ENCODE measurements at places on chromosomes 11 and 22. TPM values are rescaled to one million over a fixed set of nuclear protein-coding genes. Genes with fewer than 3 reads are reported as not detected.

DNA sequence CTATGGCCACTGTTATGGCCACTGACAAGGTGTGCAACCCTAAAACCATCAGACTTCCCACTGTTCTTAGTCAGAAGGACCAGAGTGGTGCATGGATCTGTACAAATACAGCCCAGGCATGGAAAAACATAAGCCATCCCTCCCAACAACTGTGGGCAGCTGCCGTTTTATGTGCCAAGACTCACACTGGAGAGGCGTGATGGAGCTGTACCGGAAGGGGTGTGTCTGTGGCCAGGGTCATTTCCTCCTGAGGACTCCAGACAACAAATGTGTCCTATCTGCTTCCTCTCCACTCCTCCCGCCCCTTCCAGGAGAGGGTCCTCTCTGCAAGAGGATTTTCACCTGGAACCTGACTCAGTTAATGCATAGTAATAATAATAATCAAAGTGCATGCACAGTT is 29.5 kb downstream of the KCNJ1 start:
- H3K4me1 ChIP-seq, result no peaks in the 10 kb centered on the region
- peaks cover 15% of the 10 kb centered on the region for H3K27me3 ChIP-seq
- H3K27ac ChIP-seq, result no peak overlapping the region
- no peak for DNase-seq
- no peaks in the 10 kb centered on the region for H3K36me3 ChIP-seq
- no peak overlapping the region for H3K4me3 ChIP-seq

- DNase-seq, result no peak
- H3K4me1 ChIP-seq, result peaks cover 24% of the 10 kb centered on the region
- H3K27me3 ChIP-seq, result no peaks in the 10 kb centered on the region
- H3K4me3 ChIP-seq, result no peak overlapping the region
Observed at GRCh38 chr11:18384157-18384641, 10.2 kb upstream of the LDHA start.

The VSTM5 gene
- total RNA-seq, result not detected

- no peaks in the 10 kb centered on the region for H3K4me1 ChIP-seq
- no peak for DNase-seq
- peaks cover 27% of the 10 kb centered on the region for H3K36me3 ChIP-seq
- H3K27me3 ChIP-seq, result no peaks in the 10 kb centered on the region
- H3K27ac ChIP-seq, result no peak overlapping the region
Observed at GRCh38 chr22:26462641-26463040, 20.9 kb downstream of the HPS4 start.

DNA sequence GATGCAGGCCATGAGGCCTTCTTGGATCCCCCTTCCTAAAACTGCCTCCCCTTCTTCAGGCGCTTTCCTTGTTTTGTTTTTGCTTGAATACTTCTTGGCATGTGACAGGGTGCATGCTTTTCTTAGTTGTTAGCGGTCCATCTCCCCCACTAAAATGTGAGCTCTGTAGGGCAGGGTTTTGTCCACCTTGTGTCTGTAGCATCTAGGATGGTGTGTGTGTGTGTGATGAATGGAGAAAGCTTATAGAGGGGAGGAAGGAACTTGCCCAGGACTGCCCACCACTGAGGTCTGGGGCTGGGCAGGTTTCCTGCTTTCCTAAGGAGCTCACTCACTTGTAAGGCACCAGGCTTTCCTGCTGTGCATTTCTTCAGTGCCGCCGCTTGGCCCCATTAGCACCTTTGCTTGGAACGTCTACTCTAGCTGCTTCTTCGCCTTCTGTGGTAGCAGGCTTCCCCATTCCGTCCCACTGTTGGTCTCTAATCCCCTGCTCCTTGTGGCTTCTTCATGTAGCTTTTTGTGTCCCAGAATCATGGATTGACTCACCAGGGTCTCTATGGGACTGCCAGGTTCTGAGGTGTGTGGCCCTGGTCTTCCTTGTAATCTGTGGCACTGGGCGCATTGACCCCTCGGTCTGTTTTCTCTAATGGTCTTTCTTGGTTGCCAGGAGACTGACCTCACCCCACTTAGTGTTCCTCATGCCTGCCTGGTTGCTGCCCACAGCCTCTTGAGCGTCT is 3.3 kb downstream of the DGCR8 start:
- H3K4me3 ChIP-seq, result no peak overlapping the region
- H3K4me1 ChIP-seq, result peaks cover 13% of the 10 kb centered on the region
- H3K36me3 ChIP-seq, result peaks cover 27% of the 10 kb centered on the region
- DNase-seq, result no peak
- no peak overlapping the region for H3K27ac ChIP-seq

The ADM gene
- total RNA-seq, result 87.2 TPM

DNA sequence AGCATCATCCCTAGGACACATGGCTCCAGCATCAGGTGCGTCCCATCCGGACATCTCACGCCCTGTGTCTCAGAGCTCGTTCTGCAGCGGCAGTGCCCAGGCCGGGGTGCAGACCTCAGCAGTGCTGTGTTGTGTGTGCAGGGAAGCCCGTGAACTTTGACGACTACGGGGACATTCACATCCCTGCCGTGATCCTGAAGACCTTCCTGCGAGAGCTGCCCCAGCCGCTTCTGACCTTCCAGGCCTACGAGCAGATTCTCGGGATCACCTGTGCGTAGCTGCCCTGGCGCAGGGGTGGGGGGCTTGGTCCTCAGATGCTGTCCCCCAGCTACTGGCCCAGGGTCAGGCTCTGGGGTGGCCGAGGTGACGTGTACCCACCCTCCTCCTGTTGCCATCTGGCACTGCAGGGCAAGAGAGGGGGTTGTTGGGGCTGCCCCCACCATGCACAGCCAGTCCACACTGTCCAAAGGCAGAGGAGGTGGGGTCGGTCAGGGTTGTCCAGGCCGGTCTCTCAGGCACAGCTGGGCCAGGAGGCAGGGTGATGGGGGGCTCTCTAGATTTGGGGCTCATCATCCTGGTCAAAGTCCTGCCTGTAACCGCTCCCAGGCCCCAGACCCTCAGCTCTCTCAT is 96.5 kb downstream of the ARHGAP8 start:
- H3K27ac ChIP-seq, result no peak overlapping the region
- no peaks in the 10 kb centered on the region for H3K27me3 ChIP-seq
- no peaks in the 10 kb centered on the region for H3K4me1 ChIP-seq
- peaks cover 4% of the 10 kb centered on the region for H3K36me3 ChIP-seq
- H3K4me3 ChIP-seq, result no peak overlapping the region

DNA sequence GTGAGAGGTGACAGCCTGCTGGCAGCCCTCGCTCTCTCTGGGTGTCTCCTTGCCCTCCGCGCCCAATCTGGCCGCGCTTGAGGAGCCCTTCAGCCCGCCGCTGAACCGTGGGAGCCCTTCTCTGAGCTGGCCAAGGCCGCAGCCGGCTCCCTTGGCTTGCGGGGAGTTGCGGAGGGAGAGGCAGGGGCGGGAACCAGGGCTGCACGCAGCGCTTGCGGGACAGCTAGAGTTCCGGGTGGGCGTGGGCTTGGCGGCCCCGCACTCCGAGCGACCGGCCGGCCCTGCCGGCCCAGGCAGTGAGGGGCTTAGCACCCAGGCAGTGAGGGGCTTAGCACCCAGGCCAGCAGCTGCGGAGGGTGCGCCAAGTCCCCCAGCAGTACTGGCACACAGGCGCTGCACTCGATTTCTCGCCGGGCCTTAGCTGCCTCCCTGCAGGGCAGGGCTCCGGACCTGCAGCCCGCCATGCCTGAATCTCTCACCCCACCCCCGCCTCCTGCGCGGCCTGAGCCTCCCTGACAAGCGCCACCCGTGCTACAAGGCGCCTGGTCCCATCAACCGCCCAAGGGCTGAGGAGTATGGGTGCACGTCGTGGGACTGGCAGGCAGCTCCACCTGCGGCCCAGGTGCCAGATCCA is 1526.1 kb downstream of the FAM181B start:
- H3K27me3 ChIP-seq, result no peaks in the 10 kb centered on the region
- DNase-seq, result no peak
- H3K4me3 ChIP-seq, result no peak overlapping the region
- no peaks in the 10 kb centered on the region for H3K36me3 ChIP-seq
- no peaks in the 10 kb centered on the region for H3K4me1 ChIP-seq
- H3K27ac ChIP-seq, result no peak overlapping the region

DNA sequence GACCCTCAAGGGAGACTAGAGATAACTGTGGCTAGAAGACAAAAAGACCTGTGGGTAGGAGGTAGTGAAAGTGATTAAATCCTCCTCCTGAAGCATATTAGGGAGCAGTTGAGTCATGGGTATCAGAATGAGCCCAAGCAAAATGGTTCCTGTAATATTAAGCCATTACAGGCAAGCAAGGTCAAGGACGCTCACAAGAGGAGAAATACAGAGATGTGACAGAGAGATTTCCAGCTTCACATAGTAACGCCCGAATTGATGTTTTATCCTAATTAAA is 77.7 kb downstream of the FAM76B start:
- H3K27ac ChIP-seq, result no peak overlapping the region
- DNase-seq, result no peak
- no peaks in the 10 kb centered on the region for H3K4me1 ChIP-seq
- no peak overlapping the region for H3K4me3 ChIP-seq
- peaks cover 23% of the 10 kb centered on the region for H3K27me3 ChIP-seq

GRCh38 chr11:9849389-9849788 is 185.5 kb downstream of the SWAP70 start:
- H3K27me3 ChIP-seq, result no peaks in the 10 kb centered on the region
- H3K4me3 ChIP-seq, result no peak overlapping the region
- H3K4me1 ChIP-seq, result no peaks in the 10 kb centered on the region
- no peak overlapping the region for H3K27ac ChIP-seq
- no peaks in the 10 kb centered on the region for H3K36me3 ChIP-seq
- no peak for DNase-seq

GRCh38 chr11:102438311-102439062 is 14.1 kb downstream of the TMEM123 start:
- H3K4me3 ChIP-seq, result no peak overlapping the region
- no peak overlapping the region for H3K27ac ChIP-seq
- no peaks in the 10 kb centered on the region for H3K27me3 ChIP-seq
- no peak for DNase-seq
- H3K36me3 ChIP-seq, result peaks cover 7% of the 10 kb centered on the region

The VPREB3 gene
- total RNA-seq, result 2.4 TPM

DNA sequence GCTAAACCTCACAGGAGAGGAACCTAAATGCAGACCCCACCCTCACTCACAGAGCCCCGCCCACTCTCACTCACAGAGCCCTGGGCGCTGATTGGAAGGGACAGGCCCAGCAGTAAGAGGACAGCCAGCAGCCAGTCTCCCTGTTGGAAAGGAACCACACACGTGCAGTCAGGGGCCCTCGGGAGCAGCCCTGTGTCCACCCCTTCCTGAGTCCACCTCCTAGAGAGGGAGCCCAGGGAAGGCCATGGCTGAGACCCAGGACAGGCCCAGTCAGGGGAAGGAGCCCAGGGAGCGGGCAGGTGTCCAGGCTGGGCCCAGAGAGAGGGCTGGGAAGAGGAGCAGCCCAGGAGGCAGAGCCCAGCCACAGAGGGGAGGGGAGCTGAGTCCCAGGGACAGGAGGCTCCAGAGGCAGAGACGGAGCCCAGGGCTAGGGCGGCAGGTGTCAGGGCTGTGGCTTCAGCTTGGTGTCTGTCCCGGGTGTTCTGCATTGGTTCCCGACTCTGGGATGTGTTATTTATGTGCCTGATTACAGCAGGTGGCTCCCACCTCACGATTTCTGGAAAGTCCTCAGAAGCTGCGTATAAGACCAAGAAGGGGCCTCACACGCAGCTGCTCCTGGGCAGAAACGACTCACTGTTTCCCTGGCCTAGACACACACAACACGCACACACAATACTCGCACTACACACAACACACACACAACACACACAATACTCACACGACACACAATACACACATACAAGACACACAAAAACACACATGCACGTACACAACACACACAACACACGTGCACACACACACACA is 9.0 kb upstream of the APOBEC3H start:
- H3K4me1 ChIP-seq, result peaks cover 6% of the 10 kb centered on the region
- no peaks in the 10 kb centered on the region for H3K27me3 ChIP-seq
- DNase-seq, result no peak

The ABCC8 gene
- total RNA-seq, result 0.39 TPM

The UCP2 gene
- total RNA-seq, result 20.4 TPM

The PITPNB gene
- total RNA-seq, result 82.6 TPM

- H3K27ac ChIP-seq, result no peak overlapping the region
- no peak overlapping the region for H3K4me3 ChIP-seq
- peaks cover 10% of the 10 kb centered on the region for H3K4me1 ChIP-seq
Observed at GRCh38 chr11:64582885-64583284, 8.1 kb upstream of the SLC22A12 start.

- 0 out of 2 replicates have a peak, but pooled peaks cover 3% of the 10 kb centered on the region for H3K4me1 ChIP-seq
- H3K27ac ChIP-seq, result no peak overlapping the region
- H3K27me3 ChIP-seq, result peaks cover 39% of the 10 kb centered on the region
- no peak overlapping the region for H3K4me3 ChIP-seq
- DNase-seq, result no peak
Observed at GRCh38 chr22:22855617-22856308, 31.9 kb upstream of the IGLL5 start.

The OR8B4 gene
- not detected for total RNA-seq

- H3K36me3 ChIP-seq, result no peaks in the 10 kb centered on the region
- no peak overlapping the region for H3K4me3 ChIP-seq
- peaks cover 76% of the 10 kb centered on the region for H3K27me3 ChIP-seq
- H3K27ac ChIP-seq, result no peak overlapping the region
- no peak for DNase-seq
- peaks cover 24% of the 10 kb centered on the region for H3K4me1 ChIP-seq
Observed at GRCh38 chr11:114162719-114163123, 103.2 kb downstream of the ZBTB16 start.

The SCT gene
- total RNA-seq, result not detected

The TTC28 gene
- 0.12 TPM for total RNA-seq

DNA sequence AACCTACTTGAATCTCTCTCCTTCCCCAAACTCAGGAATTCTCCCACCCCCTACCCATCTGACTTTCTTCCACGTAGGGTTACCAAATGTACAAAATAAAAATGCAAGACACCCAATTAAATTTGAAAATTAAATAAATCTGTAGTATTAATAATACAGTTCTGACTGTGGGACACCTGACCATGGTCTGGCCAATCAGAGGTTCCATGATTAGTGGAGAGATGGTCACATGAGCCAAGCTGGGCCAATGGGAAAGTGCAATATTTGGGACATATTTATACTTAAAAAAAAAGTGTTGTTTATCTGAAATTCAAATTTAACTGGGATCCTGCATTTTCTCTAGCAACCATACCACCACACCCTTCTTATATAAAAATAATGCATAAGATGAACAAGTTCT is 29.8 kb upstream of the ASPHD2 start:
- no peak overlapping the region for H3K27ac ChIP-seq
- H3K4me1 ChIP-seq, result no peaks in the 10 kb centered on the region
- no peaks in the 10 kb centered on the region for H3K36me3 ChIP-seq
- no peak for DNase-seq
- peaks cover 9% of the 10 kb centered on the region for H3K27me3 ChIP-seq

Data from HCT116 (cell line).